ENCODE measurements at places on chromosomes 13 and 19.

DNA sequence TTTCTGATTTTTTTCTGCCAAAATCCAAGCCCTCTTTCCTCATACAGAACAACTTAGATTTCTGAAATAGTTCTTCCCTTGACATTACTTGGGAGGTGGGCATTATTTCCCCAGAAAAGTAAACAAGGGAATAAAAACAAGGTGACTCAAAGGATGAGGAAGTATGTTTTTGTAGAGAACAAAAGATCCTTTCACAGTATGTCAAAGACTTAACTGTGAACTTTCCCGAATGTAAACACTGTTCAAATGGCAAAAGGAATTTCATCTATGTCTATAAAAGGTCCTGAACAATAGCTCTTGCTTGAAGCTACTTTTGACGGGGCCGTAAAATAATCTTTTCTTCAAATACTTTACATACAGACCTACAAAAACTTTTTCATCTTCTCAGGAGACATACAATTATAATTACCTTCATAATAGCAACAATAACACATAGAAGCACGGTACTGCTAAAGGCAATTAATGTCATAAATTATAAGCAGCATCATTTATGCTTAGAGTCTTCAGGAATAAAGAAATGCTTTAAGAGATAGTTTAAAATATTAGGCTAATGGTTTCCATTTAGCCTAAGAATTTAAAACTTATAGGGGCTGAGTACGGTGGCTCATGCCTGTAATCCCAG is 191.1 kb downstream of the RGCC start:
- DNase-seq, result peak; percentile 46

GRCh38 chr19:12748489-12748888 is 3.1 kb upstream of the BEST2 start:
- no peak for DNase-seq

DNA sequence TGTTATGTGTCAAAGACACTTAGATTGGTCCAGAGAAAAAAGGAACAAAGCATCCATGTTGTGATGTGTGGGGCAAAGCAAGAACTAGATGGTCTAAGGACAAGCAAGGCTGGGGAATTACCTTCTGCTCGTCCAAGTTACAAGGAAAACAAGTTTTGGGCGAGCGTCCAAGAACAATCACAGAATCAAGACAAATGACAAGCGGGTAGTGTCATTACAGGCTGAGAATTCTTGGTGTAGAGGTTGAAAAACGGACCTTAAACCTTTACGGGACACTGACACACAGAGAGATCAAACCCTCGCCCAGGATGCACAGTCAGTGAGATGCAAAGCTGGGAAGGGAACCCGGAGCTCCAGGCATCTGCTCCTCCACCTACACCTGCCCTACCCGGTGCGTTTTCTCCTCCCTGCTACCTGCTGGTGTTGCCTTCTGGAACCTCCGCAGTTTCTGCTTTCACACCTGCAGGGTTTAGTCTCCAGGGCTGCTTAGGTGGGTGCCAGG is 515 bp upstream of the ZNF324B start:
- peak; percentile 18 for DNase-seq

- DNase-seq, result no peak
Observed at GRCh38 chr13:50715402-50716146, 127.9 kb downstream of the DLEU7 start.

GRCh38 chr13:31134039-31134711 is 27.5 kb downstream of the HSPH1 start:
- no peak for DNase-seq
